ENCODE measurements at places on chromosomes 7 and 10.

DNA sequence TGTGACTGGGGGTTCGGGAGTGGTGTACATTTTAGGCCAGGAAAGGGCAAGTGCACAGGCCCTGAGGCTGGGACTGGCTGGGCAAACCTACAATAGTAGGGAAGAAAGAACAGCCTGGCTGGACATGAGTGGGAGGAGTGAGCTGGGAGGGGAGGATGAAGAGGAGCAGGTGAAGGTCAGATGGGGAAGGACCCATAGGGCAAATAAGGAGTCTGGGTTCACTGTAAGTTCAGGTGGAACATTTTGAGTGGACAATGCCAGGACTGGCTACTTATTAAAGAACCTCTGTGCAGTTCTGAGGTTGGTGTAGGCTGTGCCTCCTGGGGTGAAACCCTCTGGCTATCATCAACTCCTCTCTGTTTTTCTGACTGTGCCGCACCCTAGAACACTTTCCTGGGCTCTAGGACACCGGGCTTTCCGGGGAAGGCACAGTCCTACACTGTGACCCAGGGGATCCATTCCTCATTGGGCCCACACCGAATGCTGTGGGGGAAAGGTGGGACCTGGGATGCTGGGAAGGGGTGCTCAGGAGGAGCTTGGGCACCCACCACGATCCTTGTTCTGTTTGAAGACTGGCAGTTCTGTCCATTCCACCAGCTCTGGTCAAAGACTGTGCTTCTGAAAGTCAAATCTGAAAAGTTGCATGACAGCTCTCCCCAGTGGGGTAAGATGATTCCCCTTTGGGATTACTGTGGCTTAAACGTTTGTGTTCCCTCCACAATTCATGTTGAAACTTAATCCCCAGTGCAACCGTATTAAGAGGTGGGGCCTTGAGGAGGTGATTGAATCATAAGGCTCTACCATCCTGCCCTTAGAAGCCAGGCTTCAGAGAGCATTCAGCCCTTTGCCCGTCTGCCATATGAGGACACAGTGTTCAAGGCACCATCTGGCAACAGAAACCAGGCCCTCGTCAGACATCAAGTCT is 4.0 kb upstream of the MMP21 start:
- no peak for DNase-seq

GRCh38 chr10:61822781-61823230 is 78.7 kb upstream of the ARID5B start:
- DNase-seq: no peak

GRCh38 chr7:20450536-20450935 is 119.8 kb downstream of the ITGB8 start:
- no peak for DNase-seq

DNA sequence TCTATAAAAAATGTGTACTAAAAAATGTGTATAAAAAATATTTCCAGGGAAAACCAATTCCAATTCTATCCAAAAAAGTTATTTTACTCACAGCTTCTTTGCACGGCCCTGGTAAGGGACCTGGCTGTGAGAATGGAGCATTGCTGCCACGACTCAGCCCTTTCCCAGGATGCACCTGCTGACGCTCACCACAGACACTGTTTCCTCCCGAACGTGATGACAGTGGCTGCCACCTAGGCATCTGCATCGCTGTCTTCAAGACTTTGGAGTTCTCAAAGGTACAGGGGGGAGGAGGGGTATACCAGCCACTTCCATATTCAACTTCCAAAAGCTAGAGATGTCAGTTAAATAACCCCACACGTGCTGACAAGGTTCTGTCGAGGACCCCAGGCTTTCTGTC is 23.9 kb upstream of the PTPRN2 start:
- DNase-seq: no peak

DNA sequence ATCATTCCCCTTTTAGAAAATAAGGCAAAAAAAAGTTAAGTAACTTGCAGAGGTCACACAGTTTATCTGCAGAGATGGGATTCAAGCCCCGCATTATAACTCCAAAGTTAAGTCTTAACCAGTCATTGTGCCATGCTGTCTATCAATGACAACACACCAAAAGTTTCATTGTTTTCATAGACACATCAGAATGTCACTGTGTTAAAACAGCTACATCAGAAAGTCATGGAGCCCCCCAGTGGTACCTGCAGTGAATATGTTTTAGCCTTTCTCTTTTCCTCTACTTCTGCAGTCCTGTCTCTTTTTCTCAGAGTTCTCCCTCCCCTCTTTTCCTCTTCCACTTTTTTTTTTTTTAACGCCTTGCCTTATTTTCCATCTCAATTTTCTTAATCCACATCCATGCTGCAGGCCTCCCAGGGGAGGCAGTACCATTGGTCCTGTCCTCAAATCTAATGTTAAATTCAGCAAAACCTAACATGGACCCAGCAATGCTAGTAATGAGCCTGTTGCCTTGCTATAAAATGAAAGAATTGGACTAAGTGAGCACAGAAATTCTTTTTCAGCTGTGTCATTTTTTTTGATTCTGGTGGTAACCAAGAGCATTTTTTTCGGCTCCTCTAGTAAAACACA is 3.8 kb upstream of the NRCAM start:
- no peak for DNase-seq

GRCh38 chr10:130931256-130931655 is 380.3 kb downstream of the TCERG1L start:
- DNase-seq: no peak

GRCh38 chr7:30865076-30865475 is 46.6 kb upstream of the AQP1 start:
- DNase-seq: no peak

DNA sequence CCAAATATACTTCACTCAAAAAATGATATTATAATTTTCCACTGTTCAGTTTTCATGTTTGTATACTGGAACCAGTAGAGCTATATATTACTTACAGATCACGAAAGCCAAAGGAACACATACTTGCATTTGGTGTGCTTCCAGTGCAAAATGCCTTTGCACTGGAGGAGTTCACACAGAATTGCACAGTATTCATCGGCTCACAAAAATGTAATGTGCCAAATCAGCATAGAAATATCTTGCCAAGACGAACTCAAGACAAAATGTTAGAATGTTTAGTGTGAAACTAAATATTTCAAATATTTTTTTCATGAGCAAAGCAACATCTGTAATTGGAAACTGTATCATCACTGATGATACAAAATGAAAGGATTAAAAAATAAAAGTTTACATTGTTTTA is 646.2 kb upstream of the SEMA3D start:
- no peak for DNase-seq

DNA sequence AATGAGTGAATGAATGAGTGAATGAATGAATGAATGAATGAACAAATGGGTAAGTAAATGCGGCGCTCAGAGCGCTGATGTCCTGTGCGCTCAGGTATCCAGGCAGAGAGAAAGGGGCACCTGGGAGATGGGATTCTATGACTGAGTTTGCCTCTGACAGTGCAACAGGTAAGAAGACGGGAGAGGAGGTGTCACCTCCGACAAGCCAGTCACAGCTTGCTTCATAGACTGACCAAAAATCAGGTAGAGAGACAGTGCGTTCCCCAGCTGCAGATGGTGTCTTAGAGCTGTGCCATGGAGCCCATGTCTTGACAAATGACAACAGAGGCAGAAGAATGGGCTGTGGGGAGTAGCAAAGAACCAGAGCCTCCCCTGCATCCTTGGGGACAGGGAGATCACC is 327.3 kb downstream of the FGFR2 start:
- no peak for DNase-seq

- no peak for DNase-seq
These were observed 211.9 kb upstream of the SHH start for GRCh38 chr7:156024201-156024600.

DNA sequence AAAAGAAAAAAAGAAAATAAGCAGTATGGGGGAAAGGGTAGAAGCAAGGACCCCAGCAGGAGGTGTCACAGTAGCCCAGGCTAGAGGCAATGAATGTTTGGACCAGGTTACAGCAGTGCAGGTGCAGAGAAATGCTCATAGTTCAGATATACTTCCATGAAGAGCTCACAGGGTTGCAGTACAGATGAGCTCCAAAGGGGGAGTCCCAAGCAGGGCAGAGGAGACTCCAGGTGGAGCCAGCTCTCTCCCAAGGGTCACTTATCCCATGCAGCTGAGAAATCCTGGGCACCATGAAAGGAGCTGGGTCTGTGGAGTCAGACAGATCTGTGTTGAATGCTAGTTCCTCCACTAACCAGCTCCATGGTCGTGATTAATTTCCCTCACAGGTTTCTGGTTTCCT is 174.9 kb downstream of the C7orf25 start:
- no peak for DNase-seq

GRCh38 chr7:47427051-47427643 is 154.8 kb downstream of the TNS3 start:
- DNase-seq: no peak

DNA sequence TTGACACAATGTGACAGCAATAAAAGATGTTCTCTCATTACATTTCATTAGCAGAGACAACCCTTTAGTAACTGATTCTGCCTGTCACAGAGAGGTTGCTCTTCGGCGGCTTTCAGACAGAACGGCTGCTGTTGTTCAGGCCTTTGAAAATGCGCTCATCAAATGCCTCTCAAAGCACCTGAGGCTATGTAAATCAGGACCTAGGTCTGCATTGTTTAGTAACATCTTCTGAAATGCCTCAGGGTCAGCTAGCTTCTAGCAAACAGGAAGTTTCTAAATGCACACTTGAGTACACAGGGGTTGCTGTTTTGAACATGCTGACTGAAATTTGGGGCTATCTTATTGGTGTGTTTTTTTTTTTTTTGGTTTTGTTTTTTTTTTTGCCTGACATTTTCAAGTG is 143.3 kb upstream of the DKK1 start:
- DNase-seq: no peak

DNA sequence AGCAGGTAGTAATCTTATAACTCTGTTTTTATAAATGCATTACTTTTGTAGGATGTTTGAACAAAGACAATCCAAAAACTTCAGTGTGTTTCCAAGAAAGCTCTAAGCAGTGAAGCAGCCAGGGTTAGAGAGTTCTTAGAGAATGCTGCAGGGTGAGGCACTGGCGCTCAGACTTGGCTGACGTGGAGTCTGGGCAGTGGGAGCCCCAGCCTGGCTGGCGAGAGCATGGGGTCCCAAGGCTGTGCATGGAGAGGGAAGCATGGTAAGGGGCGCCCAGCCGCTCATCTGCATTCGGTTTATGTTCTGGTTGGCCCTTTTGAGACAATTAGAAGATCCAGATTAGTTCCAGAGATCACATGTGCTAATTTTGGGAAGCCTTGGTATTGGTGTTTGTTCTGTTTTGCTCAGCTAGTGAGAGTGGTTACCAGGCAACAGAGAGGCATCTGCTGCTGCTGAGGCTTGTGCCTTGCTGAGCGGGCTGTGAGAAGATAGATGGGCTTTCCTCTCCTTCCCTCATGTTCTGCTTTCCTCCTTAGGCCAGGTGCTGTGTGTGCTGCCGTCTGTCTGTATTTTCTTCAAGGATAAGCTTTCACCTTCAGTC is 10.3 kb downstream of the SUN1 start:
- no peak for DNase-seq

DNA sequence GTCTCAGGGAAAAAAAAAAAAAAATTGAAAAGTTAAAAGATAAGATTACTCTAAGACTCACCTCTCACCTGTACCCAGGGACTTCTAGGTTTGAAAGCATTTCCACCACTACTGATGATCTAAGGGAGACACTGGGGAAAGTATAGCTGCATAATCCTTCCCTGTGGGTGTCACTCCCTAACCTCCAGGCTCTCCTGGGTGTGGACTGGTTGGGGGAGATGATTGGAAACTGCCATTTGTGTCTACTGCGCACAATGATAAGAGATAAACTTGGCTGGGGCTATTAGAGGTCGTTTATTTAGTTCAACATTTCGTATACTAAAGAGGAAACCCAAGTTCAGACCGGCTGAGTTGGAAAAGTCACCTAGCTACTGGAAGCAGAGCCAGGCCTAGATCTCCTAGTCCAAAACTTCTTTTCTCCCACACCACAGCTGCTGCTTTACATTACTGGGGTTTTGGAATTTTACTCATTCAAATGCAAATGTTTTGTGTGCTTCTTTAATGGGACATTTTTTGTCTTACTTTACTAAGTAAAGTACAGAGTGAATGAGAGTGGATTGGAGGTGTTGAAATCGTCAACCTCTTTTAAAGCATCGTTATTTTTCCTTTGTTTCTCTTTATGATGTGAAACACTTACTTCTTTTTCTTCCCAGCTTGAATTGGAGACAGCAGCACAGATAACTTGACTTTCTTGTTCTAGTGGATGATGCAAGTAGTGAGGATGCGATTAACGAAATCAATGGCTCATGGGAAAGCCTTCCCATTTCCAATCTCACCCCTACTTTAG is 22.3 kb upstream of the SEC61G start:
- DNase-seq: no peak

DNA sequence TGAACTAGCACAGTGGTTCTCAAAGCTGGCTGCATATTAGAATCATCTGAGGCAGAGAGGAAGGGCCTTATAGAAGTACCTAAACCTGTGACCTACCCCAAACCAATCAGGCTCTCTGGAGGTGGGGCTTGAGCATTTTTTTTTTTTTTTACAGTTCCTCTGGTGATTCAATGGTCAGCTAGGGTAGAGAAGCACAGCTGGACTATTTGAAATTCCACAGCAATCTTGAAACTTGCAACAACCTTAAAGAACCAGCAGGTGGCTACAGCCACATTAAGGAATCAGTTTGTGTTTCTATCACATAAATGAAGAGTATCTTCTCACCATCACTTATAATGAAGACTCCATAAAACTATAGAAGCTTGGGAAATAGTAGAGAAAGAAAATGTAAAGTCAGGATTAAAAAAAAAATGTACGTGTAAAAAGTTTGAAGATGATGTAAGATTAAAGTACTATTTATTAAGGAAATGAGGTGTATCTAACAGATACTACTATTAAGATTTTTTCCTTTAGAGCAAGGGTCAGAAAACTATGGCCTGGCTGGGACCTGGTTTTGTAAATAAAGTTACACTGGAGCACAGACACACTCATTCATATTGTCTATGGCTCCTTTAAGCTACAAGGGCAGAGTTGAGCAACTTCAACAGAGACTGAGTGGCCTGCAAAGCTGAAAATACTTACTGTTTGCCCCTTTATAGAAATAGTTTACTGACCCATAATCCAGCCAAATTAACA is 3.8 kb downstream of the RTKN2 start:
- no peak for DNase-seq

GRCh38 chr7:99362801-99363200 is 11.7 kb upstream of the ARPC1B start:
- DNase-seq: no peak
